MCF 10A (cell line): ENCODE measurements at places on chromosomes 6 and 20.

GRCh38 chr6:54217018-54217417 is 91.2 kb upstream of the TINAG start:
- DNase-seq: no peak

GRCh38 chr20:47577314-47577713 is 75.6 kb downstream of the NCOA3 start:
- DNase-seq: no peak

GRCh38 chr20:58174708-58175280 is 53.7 kb downstream of the ANKRD60 start:
- DNase-seq: no peak

- peak; percentile 82 for DNase-seq
Measured at GRCh38 chr6:116373940-116374339, 3.2 kb downstream of the DSE start.

- DNase-seq: peak; percentile 15
Measured at GRCh38 chr6:31702405-31702818, 712 bp downstream of the ABHD16A start.

- DNase-seq: peak; percentile 65
Measured at GRCh38 chr6:71284785-71285184, 3.8 kb upstream of the OGFRL1 start.

DNA sequence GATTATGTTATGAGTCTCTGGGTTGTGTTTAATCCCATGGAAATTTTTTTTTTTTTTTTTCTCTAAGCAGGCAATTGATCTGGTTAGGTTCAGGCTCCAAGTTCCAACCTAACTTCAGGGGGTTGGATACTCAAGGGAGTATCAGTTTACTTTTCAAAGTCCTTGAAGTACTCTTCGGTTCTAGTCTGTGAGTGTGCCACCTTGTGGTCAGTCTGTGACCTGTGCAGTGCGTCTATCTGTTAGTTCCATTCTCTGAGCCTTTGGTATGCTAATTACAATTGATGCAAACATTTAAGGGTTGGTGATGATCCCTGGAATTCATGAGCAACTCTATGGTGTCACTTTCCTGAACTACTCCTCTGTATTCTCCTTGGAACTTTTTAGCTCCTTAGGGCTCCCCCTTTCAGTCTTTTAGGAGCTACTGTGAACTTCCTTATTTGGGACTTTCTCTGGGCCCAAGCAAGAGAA is 342.0 kb downstream of the SOX4 start:
- peak; percentile 62 for DNase-seq

DNA sequence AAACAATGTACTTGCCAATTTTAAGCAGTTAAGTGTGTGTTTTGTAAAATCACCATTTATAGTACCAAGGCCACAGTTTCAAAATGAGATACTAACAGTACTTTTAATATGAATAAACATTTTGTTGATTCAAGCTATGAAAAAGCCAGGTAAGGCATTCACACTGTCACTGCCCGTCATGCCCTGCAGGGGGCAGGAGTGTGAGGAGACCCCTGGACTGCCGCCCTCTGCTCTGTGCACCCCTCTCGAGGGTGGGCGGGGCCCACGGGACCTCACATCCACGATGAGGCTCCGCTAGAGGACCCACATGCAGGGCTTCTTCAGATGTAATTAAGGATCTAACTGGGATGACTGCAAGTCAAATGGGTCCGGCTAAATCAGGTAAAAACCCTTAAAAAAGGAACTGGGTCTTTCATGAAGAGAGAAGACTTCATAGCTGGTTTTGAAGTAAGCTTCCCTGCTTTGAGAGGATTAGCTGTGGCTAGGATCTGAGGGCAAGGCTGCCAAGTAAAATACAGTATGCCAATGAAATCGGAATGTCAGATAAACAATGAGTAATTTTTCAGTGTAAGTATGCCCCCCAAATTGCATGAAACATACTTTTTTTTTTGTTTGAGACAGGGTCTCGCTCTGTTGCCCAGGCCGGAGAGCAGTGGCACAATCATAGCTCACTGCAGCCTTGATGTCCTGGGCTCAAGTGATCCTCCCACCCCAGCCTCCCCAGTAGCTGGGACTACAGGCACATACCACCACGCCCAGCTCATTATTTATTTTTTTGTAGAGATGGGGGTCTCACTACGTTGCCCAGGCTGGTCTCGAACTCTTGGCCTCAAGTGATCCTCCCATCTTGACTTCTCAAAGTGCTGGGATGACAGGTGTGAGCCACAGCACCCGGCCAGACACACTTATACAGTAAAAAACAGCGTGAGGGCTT is 18.7 kb downstream of the DIDO1 start:
- DNase-seq: no peak

DNA sequence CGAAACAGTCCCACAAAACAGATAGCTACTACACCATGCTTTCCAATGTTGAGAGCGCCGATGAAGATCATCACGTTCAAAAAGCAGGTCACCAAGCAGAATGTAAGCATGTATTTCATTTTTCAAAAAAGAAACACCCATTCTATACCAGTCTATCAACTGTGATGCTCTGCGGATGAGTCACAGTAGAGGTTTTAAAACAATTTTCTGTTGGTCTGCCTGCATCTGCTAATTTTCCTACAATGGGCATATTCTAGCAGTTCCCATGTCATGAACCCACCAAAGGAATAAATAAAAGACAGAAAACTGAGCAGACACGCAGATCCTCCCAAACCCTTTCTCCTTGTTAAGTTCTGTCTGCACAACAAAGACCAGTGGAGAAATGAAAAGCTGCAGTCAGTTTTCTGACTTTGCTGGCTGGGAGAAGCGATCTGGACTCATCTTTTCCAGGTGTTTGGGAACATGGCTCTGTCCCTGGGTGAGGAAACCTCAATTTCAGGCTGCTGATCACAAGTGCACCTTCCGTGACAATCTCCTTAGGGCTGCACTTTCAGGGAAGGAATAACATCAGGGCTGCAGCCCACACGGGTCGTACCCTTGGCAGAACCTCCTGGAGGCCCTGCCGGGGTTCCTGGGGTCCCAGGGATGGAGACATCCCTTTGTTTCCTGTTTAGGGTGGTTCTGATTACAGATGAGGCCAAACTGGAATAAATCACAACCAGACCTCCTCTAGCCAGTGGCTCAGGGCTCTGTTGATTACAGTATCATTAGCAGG is 200.1 kb downstream of the BMP7 start:
- no peak for DNase-seq

- DNase-seq: no peak
Measured at GRCh38 chr6:52304983-52305390, 20.4 kb upstream of the MCM3 start.

GRCh38 chr6:24915641-24916040 is 20.1 kb downstream of the RIPOR2 start:
- no peak for DNase-seq

DNA sequence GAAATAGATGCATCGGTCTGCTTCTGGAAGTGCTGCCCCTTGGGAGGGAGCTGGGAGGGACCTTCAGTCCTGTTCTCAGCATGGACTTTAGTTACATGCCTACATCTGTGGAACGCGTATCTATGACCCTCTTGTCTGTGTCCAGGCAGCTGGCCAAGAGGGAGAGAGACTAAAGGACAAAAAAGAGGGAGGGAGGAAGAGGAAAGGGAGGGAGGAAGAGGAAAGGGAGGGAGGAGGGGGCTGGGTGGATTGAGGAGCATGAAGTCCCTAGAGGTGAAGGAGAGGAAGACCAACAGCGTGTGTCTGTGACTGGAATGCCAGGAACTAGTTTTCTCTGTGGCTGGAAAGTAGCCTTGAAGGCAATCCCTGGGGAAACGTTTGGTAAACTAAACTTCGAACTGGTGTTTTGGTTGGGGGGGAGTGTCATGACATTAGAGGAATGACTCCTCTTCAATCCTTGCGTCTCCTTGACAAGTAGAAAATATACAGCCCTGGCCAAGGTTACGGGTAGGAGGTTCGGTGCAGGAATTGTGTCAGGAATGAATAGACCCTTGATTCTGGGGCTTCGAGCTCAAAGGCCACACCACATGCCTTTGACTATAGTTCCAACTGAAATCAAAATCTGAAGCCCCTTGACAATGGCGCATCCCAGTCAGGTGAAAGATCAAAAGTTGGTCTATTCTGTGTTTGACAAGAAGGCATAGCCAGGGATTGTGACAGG is 52.0 kb upstream of the PLEKHG1 start:
- no peak for DNase-seq

- DNase-seq: peak; percentile 68
Measured at GRCh38 chr6:126033696-126034095, 47.4 kb downstream of the TRMT11 start.

GRCh38 chr20:860891-861290 is 27.4 kb downstream of the FAM110A start:
- DNase-seq: no peak

- DNase-seq: peak; percentile 96
Measured at GRCh38 chr6:149922642-149923326, at the start of gene RAET1G. TSS of gene RAET1G (minus strand) at chr6:149923121. CDS start at chr6:149923010, 111 bp downstream.

DNA sequence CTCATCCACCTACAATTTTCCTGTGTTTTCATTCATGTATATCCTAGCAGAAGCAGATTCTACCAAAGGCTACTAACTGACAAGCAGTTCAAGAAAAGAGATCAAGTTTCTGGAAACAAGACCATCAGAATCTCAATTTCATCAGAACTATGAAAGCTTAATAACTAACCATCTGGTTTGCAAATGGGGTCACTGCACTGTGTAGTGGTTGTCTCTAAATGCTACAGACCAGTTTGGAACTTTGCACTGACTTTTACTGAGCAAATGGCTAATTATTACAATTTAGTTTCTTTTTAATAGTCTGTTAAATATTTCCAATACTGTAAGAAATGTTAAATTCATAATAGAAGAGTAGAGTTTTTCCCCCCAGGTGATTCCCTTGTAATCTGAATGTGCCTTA is 64.5 kb downstream of the REPS1 start:
- no peak for DNase-seq

- DNase-seq: no peak
Measured at GRCh38 chr20:47007826-47008655, 113.4 kb downstream of the EYA2 start.

DNA sequence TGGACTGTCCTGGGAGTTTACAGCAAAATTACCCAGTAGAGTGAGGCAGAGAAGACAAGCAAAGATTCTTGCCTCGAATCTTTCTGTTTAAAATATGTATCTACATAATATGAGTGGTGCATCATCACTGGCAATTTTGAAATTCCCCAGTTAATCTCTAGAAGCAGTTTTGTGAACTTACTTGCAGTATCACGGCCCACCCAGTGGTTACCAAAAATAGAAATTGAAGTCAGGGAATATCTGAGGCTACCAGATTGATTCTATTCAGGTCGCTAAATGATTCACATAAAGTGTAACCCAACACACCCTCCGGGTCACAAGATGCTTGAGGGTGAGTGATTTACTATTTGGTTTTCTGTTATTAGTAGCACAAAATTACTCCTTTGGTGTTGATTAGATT is 111.9 kb downstream of the PPP1R14C start:
- DNase-seq: no peak

GRCh38 chr6:46023216-46023915 is 7.7 kb upstream of the CLIC5 start:
- DNase-seq: peak; percentile 77

GRCh38 chr20:18465536-18466200 is 1.2 kb downstream of the DZANK1 start:
- no peak for DNase-seq

- DNase-seq: no peak
Measured at GRCh38 chr6:27558028-27558724, 85.3 kb upstream of the ZNF184 start.

DNA sequence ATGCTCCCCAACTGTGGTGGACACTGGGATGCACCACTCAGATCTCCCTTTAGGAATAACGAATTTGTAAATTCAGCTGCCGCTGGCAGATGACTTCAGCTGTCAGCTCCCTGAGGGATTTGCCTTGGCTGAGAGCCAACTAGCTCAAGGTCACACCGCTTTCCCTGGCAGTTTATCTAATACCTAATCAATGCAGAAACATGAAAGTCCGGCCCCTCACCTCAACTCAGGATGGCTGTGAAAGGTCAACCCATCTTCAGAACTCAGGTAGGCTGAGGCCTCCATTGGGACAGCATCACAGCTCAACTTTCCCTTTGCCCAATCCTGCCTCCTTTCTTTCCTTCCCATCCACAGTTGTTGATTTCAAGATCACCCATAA is 22.8 kb upstream of the SCGN start:
- no peak for DNase-seq

- no peak for DNase-seq
Measured at GRCh38 chr6:20837189-20837588, 302.9 kb downstream of the CDKAL1 start.

GRCh38 chr20:63404129-63405085 is 43.3 kb upstream of the CHRNA4 start:
- no peak for DNase-seq

DNA sequence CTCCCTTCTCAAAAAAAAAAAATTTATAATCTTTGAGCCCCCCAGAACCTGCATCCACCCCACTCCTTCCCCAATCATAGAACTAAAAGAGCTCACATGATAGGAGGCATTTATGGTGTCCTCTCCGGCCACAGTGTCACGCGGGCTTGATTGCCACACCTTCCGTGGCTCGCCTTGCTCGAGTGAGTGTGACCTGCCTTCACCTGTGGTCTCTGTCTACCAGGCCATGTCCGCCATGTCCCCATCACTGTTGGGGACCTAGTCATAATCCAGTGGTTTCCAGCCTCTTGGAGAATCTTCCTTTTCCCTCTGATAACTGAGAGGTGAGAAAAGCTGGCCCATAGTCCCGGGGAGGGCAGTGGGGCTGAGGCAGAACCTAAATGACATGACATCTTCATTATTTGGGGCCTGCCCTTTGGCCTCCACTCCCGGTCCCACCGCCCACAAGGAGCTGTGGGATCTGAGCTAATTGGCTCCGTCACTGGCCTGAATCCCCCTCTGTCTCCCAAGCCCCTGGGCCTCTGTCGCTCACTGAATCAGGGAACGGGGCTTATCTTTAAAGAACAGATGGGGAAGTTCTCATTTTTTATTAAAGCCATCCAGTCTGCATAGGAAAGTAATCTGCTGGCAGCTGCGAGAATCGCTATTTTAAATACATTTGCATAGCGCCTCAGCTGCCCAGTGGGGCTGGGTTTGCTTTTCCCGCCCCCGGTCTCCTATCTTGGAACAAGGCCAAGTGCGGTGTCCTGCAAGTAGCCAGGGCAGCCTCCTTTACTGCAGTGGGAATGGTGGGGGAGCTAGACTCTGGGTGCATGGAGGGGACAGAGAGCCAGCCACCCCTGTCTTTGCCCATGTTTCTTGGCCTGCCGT is 197.6 kb upstream of the PMEPA1 start:
- no peak for DNase-seq

- no peak for DNase-seq
Measured at GRCh38 chr6:19479551-19479950, 357.6 kb upstream of the ID4 start.

DNA sequence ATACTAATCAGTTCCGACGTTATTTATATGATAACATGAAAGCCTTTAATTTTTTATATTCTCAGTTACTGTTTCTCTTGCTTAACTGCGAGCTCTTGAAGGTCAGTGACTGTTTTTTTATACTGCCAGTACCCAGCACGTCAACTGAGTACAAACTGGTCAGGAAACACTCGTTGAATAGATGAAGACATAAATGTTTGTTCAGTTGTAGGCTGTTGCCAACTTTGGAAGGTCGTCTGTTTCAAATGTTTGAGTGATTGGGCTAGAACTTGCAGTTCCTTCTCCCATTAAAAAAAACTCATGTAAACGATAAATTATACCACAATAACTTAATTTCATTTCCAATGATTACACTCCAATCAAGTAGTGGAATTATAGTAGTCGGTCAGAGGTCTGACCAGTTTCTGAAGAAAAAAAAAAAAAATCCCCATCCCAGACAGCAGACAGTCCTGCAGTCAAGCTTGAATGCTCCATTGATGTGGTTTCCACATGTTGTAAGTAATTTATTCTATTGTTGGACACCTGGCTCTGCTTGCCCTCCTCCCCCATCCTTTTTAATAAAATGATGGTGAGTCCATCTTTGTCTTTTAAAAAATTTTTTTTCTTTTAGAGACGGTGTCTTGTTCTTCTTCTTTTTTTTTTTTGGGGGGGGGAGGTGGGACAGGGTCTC is 81.1 kb downstream of the SASH1 start:
- DNase-seq: no peak

- DNase-seq: peak; percentile 62
Measured at GRCh38 chr20:22312744-22313346, 271.5 kb downstream of the FOXA2 start.
